ENCODE measurements at places on chromosomes 3 and 15. TPM values are rescaled to one million over a fixed set of nuclear protein-coding genes. Genes with fewer than 3 reads are reported as not detected.

BCL2A1 gene
- polyA plus RNA-seq: 0.67 TPM

NTRK3 gene
- 8.9 TPM for polyA plus RNA-seq

RHOV gene
- polyA plus RNA-seq: 4.6 TPM

NR2C2 gene
- 3.5 TPM for polyA plus RNA-seq

PAK2 gene
- polyA plus RNA-seq: 13.4 TPM

UTS2B gene
- not detected for polyA plus RNA-seq

CHL1 gene
- 10.6 TPM for polyA plus RNA-seq

UBE3A gene
- polyA plus RNA-seq: 22.3 TPM
